ENCODE measurements at places on chromosomes 4 and X.

DNA sequence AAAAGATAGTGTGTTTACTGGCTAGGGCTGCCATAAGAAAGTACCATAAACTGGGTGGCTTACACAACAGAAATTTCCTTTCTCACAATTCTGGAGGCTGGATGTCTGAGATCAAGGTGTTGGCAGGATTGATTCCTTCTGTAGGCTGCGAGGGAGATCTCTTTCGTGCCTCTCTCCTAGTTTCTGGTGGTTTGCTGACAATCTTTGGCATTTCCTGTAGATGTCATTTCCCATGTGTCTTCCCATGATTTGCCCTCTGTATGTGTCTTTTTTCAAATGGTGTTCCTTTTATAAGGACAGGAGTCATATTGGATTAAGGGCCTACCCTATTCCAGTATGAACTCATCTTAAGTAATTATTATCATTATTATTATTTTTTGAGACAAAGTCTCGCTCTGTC is 27.9 kb upstream of the LCORL start:
- DNase-seq = no peak

- DNase-seq = no peak
Measured at GRCh38 chr4:145804116-145804515, 124.2 kb downstream of the C4orf51 start.

DNA sequence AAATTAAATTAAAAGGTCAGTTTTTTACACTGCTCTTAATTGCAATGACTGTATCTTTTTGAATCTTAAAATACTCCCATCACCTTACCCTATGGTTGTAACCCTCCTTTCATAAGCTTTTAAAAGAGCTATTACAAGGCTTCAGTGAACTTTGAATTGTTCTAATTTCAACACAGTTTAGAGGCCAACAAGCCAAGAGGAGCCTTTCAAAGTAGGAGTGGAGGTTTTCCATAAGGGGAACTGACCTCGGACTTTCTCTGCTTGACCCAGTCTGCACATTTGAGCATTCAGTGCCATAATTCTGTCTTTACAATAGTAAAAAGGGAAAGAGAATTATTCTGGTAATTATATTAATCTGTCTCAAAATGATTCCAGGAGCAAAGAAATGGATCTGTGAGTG is 98.9 kb downstream of the PARM1 start:
- no peak for DNase-seq

DNA sequence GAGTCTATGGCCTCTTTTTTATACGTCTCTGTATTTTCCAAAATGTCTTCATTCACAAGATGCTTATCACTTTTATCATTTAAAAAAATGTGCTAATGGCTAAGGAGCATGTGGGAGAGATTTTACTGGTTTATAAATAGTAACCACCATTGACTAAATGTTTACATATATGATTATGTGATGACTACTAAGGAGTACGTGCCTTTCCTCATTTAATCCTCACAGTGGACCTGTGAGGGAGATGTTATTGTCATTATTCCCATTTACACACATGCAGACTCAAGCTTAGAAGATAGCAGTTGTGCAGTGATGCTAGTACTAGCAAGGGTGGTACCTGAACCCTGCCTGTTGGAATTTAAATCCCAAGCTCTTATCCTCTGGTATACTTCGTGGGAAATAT is 2.4 kb downstream of the SRD5A3 start:
- DNase-seq = no peak

DNA sequence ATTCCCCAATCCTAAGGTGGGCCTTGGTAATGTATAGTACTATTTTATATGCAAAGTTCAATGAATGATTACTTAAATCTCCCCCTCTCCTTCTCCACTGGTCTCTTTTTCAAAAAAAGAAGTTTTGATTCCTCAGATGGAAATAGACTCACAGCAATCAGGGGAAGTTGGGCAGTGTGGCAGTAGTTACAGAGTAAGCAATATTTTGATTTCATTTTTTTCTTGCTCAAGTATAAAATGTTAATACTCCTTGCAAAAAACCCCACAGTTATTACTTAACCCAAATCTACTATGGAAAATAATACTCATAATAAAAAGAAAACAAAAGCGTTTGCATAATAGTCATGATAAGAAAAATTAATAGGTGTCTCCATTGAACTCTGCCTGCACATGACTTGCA is 56.9 kb upstream of the CXCL8 start:
- no peak for DNase-seq

- DNase-seq = no peak
Measured at GRCh38 chr4:186335793-186336192, 69.8 kb downstream of the F11 start.

DNA sequence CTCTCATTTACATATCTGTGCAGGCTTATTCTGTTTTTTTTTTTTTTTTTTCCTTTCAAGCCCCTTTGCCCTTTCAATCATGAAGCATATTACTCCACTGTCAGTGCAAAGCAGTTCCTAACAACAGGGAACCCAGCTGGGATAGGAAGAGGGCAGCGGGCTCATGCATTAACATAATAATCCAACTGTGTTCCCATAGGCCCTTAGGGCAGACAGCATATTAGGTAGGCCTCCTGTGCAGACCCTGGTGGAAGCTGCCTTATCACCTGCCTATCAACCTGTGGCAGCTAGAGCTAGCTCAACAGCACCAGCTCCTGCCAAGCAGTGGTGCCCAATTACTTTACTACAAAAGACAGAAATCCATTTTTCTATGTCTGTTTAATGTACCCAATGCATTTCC is 49.3 kb downstream of the SLC10A7 start:
- DNase-seq = no peak

GRCh38 chr4:76377911-76378310 is 43.0 kb downstream of the CCDC158 start:
- DNase-seq = peak; percentile 28

DNA sequence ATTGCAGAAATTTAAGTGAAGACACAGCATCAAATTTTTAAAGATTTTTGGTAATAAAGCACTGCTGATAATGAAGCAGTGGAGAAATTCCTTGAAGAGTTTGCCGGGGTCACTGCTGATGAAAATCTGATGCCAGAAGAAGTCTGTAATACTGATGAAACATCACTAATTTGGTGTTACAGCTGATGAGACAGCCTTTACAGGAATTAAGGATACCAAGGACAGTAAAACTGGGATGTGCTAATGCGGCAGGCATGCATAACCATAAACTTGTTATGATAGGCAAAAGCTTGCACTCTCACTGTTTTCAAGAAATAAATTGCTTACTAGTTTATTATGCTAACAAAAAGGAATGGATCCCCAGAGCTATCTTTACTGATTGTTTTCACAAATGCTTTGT is 52.9 kb upstream of the VEGFC start:
- no peak for DNase-seq

DNA sequence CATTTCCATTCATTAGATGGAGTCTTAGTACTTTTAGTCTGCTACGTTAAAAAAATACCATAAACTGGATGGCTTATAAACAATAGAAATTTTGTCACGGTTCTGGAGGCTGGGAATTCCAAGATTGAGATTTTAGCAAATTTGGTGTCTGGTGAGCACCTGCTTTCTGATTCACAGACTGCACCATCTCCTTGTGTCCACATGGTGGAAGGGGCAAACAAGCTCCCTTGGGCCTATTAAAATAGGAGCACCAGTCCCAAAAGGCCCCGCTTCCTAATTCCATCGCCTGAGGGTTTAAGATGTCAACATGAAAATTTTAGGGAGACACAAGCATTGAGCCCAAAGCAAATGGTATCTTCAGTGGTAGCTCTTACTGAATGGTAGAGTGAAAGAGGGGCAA is 120.5 kb upstream of the MAP9 start:
- DNase-seq = no peak

GRCh38 chrX:99705701-99706100 is 704.4 kb downstream of the PCDH19 start:
- DNase-seq = no peak

GRCh38 chrX:136714626-136715599 is 65.8 kb downstream of the ARHGEF6 start:
- DNase-seq = no peak

- no peak for DNase-seq
Measured at GRCh38 chr4:106450249-106450648, 81.7 kb upstream of the GIMD1 start.

- no peak for DNase-seq
Measured at GRCh38 chr4:175447016-175447415, 365.0 kb downstream of the GPM6A start.

DNA sequence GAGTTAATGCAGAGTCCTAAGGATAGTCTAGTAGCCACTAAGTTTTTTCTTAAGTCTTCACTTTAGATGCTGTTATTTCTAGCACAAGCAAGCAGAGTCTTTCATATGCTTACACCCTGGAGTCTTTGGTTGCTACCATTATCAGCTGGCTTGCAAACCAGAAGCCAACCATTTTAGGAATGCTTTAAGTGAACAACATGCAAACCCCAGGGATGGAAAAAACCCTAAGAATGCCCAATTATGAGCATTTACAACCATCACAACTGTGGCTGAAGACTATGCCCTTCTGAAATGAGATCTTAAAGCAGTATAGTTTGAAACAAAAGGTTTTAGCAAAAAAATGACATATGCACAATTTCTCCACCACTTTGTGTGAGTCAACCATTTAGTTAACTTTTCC is 6.6 kb downstream of the MID1IP1 start:
- DNase-seq = no peak

- no peak for DNase-seq
Measured at GRCh38 chr4:87151730-87152129, 68.7 kb downstream of the KLHL8 start.

DNA sequence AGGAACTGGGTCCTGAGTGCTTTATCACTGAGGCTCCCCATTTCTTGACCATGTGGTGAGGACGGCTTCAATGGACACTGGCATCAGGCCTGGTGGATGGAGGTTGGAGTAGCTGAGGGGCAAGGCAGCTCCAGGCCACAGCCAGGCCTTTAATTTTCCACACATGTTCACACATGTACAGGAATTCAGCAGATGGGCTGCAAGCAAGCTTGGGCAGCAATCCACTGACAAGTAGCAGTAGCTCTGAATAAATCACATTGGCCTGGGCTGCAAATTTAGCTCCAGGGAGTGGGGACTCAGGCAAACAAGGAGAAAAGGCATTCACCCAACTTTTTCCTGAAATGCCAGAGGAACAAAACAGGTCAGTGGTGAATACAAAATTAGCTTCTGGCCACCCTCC is 107.8 kb upstream of the SCML1 start:
- DNase-seq = no peak

DNA sequence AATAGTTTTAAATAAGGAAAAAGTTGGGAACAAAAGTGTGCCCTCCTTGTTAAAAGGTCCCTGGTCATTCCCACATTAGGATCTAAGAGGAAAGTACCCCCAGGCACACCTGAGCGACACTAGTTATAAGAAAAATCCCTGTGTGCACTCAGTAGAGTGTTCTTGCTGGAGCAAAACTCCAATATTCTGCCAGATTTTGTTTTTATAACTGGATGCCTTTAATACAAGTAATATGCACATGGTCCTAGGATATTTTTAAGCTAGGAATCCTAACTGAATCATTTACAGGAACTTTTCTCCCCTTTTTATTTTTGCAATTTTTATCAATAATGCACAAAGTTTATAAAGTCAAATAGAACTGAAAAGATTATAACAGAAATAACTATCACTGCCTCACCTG is 68.6 kb downstream of the BEND4 start:
- no peak for DNase-seq

GRCh38 chr4:47624031-47624441 is 139.0 kb downstream of the ATP10D start:
- DNase-seq = no peak

GRCh38 chrX:45056428-45057145 is 144.1 kb downstream of the DIPK2B start:
- DNase-seq = no peak

GRCh38 chr4:87075876-87076275 is 141.1 kb downstream of the AFF1 start:
- no peak for DNase-seq

DNA sequence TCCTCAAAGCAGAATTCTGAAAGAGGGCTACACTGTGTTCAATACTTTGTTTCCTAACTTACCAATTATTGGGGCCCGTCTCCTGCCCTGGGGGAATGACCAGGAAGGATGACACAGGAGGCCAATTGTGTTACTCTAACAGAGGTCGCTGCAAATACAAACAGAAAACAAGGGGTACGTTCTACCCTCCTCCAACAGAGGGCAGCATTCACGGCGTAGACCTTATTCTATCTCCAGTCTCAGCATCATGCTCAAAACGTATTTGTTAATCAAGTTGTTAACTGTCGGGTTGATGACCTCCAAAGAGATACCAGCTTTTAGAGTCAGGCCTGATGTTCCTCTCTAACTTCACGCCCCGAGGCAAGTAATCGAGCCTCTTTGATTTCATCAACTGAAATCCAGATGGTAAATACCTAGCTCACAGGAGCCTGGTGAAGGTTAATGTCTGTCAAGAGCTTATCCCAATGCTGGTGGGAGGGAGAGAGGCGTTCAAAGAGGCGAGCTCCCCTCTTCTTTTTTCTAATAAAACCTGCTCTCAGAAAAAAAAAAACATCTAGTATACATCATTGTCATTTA is 181.0 kb upstream of the KCNIP4 start:
- peak; percentile 6 for DNase-seq

- no peak for DNase-seq
Measured at GRCh38 chr4:86523333-86523732, 70.8 kb upstream of the PTPN13 start.

DNA sequence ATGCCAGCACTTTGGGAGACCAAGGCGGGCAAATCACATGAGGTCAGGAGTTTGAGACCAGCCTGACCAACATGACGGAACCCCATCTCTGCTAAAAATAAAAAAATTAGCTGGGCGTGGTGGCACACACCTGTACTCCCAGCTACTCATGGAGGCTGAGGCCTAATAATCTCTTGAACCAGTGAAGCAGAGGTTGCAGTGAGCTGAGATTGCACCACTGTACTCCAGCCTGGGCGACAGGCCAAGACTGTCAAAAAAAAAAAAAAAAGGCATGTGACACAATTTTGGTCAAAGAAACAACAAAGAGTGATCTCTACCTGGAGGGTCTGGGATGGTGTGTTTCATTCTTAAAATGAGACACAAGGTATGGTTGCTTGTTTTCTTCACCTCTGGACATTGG is 188.2 kb upstream of the HS3ST1 start:
- no peak for DNase-seq

- no peak for DNase-seq
Measured at GRCh38 chr4:1512051-1512737, 106.0 kb upstream of the NKX1-1 start.

- no peak for DNase-seq
Measured at GRCh38 chr4:176668324-176668723, 124.4 kb downstream of the VEGFC start.

- DNase-seq = no peak
Measured at GRCh38 chrX:114344756-114345349, 239.0 kb upstream of the HTR2C start.

DNA sequence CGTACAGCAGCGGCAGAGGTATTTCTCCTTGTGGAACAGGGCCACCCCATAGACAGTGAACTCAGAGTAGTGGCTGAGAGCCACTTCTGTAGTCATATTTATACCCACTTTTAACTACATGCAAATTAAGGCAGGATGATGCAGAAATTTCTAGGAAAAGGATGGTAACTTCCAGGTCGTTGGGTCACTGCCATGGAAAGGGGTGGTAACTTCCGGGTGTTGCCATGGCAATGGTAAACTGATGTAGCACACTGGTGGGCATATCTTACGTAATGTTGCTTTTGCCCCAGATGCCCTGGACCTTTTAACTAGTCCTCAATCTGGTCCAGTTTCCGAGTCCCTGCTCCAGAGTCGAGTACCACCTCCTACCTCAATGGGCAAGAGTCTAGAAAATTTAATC is 154.8 kb upstream of the AGA start:
- no peak for DNase-seq
